Stimulated activated CD8-positive, alpha-beta memory T cell treated with anti-CD3 and anti-CD28 coated beads, Interleukin-12 subunit alpha, Interleukin-12 subunit beta, amount 100 ng/mL, for 4 hours (primary cell): ENCODE measurements at places on chromosomes 2 and 18.
A peak's percentile ranks its signal among the peaks of the same experiment; 100 is the strongest.

DNA sequence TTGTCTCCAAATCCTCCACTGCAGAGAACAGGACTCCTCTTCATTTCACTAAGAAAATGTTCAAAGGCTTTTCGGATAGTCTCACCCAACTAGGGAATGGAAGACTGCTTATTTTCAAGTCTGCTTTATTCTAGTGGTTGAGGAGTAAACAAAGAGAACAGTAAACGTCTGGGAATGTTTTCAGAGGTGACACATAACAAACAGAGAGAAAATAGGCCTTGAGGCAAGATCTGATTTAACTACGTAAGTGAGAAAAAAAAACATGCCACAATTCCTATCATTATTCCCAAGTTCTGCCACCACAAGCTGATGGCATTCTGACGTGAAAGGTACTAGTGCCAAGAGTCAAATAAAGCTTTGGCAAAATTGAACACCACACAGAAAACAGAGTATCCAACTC, 16.7 kb upstream of the WIPF1 start:
- no peak for DNase-seq

- no peak for DNase-seq
These were observed 436.9 kb downstream of the METTL4 start for GRCh38 chr18:2134364-2134763.

- DNase-seq = no peak
These were observed 300.9 kb downstream of the TXNL1 start for GRCh38 chr18:56337507-56337906.

DNA sequence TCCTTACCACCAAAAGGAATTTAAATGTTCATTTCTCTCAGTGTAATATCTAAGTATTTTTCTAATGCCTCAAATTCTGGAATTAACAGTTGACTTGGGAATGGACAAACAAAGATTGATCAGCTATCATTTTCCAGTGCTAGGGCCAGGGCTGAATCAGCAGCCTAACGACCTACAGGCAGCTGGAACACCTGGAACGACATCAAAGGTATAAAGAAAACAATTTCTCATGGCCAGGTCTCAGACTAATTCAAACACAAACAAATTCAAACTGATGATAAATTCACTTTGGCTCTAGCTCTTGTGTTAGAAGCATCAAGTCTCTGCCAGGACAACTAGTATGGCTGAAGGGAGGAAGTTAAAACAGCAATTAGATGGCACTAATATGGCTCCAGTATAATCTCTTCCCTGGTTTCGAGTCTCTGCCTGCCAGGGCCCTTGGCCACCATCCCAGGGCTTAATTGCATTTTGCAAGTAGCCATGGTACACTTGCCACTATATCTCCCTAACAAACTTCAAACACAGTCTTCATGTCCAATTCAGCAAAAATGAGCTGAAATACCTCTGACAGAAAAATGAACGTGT, 70.2 kb upstream of the FSHR start:
- no peak for DNase-seq

DNA sequence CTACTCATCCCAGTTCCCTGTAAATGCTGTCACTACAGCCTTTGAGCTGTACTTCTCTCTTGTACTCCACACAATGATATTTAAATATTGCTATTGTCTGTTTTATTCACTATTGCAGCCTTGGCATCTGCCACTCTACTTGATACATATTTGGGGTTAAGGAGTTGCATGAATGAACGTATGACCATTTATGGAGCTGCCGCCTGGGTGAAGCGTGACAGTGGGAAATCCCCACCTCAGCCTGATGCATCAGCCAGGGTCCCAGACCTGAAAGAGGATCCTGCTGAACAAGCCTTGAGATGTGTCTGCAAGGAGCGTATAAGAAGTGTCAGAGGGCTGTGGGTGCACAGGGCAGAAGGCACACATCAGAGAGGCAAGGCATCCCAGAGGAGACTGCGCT, 39.1 kb downstream of the MRPL35 start:
- DNase-seq = peak; percentile 6

DNA sequence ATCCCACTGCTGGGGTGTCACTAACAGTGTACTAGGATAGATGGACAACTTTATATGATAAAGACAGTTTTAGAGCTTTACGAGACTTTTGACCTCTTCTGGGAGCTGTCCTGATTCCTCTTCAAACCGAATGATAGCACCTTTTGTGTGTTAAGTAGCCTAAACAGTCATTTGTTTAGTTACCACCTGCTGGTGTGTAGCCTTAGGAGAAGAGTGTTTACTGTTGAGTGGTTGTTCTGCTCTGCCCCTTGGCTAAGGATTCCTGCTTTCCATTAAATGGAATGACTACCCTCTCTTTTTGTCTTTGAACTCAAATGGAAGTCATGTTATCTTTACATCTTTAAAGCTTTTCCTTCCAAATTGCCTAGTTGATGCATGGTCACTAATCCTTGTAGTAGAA, 28.0 kb upstream of the MGAT5 start:
- no peak for DNase-seq

DNA sequence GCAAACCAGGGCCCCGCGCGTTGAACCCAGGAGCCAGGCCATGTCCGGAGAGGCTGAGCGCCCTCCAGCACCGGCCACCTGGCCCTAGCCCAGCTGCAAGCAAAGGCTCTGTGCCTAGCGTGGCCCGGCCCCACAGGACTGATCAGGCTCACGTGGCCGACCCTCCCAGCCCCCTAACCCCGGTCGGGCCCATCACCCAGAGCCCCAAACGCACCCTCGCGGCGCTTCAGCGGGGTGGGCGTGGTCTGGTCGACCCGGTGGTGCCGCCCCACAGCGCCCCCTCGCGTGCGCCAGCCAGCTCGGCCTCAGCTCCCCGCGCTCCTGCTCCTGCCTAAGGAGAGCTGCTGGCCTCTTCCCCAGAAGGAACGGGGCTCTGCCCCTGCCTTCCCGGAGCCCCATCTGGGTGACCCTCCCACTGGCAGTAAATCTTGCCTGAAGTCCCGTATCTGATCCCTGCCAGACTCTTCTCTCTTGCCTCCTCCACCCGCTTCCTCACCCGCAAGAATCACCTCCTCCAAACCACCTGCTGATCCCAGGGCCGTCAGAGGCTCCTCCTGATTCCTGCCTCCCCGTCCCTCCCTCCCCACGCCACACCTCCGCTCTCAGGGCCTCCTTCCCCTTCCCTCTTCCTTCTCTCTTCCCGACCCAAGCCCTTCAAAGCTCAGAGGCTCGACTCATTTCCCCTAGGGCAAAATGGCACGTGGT, 12.3 kb upstream of the TEX51 start:
- no peak for DNase-seq

GRCh38 chr2:191661097-191661924, 16.6 kb upstream of the NABP1 start:
- no peak for DNase-seq

GRCh38 chr2:103445347-103445746, 683.5 kb downstream of the TMEM182 start:
- DNase-seq = no peak

- DNase-seq = no peak
These were observed 130.1 kb upstream of the DAPL1 start for GRCh38 chr2:158664987-158665386.

GRCh38 chr2:88627856-88628570, 749 bp upstream of the EIF2AK3 start:
- DNase-seq = peak; percentile 62

DNA sequence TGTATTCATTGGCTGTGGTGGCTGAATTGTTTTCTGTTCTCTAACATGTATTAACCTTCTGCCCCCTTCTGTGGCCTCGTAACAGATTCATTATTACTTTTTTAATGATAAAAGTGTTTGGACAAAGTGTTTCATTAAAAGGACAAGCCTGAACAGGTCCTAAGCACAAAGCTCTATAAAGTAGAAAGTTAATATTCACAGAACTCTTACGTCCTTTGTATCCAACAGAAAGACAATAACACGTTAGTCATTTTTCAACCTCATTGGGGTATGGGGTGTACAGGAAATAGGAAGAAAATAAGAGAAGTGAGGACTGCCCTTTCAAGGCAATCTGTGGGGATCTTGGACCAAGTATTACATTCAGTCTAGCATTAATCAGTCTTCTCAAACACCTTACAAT, 105.5 kb upstream of the RGPD4 start:
- DNase-seq = no peak

- no peak for DNase-seq
These were observed 189.7 kb upstream of the DPP10 start for GRCh38 chr2:114252713-114253112.

GRCh38 chr2:173612354-173612753, 257.7 kb downstream of the CDCA7 start:
- no peak for DNase-seq

DNA sequence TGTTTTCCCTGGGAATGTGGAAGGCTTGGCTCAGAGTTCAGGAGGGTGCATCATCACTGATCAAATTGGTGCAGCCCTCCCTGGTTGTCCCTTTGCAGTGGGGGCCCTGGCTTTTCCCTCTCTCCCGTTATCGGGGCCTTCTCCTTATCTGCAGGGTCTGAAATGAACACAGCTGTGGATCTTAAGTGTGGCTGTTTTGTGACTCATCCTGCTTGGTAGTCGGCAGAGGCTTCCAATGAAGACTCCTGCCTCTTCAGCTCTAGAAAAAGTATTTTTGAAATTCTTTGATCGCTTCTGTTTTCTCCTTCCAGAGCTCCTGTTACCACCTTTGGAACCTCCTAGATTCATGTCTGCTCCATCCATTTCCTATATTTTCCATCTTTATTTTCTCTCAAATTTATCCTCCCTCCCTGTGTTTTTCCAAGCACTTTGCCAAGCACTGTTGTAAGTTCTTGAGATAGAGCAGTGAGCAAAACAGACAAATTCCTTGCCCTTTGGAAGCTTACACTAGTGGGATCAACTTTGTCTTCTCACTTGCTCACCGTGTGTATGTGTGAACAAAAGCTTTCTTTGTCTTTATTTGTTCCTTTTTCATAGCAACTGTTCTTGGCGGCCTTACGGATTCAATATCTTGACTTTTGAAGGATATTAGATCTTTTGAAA, 45.7 kb downstream of the RALB start:
- no peak for DNase-seq

- no peak for DNase-seq
These were observed 488 bp upstream of the RHOB start for GRCh38 chr2:20446255-20446916.

GRCh38 chr2:84449055-84449454, 10.0 kb downstream of the SUCLG1 start:
- DNase-seq = no peak

GRCh38 chr2:112831946-112832840, 4.4 kb downstream of the IL1B start:
- DNase-seq = no peak

DNA sequence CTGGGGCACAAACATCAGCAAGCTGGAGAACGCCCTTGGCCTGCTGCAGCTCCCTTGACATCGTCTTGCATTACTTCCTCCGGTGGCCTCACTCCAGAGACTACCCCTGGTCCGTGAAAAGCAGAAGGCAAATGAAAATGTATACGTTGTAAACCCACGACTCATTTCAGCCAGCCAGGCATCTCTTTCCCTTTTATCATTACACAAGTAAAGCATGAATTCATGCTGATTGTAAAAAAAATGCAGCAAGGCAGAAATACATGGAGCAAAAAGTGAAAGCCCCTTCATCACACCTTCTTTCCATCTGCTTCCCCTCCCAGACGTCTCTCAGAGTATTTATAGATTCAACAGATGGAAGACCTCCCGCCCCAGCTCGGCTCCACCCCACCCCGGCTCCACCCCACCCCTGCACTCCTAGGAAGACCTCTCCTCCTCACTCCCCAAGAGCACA, 41.6 kb upstream of the RALBP1 start:
- no peak for DNase-seq

DNA sequence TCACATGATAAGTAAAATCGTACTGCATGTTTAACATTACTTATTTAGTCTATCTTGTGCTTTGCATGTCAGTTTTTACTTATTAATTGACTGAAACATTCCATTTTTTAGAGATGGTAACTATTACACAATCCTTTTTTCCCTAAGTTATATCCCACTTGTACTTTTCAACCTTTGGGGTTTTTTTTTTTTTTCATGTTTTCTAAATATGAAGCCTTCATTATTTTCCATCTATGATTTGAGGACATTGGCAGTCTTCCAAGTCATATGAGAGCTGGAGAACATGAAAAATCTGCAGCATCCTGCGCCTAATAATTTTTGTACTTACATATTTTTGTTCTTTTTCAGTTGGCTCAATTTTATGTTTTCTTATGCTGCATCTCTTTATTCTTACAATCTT, 113.9 kb downstream of the MYO1B start:
- DNase-seq = no peak

DNA sequence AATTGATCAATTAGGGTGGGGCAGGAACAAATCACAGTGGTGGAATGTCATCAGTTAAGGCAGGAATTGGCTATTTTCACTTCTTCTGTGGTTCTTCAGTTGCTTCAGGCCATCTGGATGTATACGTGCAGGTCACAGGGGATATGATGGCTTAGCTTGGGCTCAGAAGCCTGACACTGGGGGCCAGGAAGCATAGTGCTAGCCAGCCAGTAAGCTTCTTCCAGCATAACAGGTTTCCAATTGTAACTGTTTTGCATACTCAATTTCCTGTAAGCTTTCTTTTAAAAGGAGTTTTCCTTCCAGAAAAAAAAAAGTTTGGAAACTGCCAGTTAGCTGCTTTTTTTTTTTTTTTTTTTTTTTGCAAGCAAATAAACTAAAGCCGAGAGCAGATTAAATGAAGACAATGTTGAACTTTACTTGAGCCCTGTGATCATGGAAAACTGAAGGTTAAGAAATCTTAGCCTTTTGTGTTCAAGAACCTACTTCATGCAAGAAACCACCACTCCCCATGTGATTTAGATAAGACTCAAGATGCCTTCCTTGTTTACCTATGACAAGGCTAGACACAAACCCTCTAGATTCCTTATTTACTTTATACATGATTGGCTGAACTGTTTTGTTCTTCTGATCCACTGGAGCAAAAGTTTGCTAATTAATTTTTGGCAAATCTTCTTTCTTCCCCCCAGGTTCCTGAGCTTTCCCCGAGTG, 126.9 kb upstream of the LINC00305 start:
- DNase-seq = no peak

- no peak for DNase-seq
These were observed 456 bp downstream of the DOK1 start for GRCh38 chr2:74554820-74555531.

DNA sequence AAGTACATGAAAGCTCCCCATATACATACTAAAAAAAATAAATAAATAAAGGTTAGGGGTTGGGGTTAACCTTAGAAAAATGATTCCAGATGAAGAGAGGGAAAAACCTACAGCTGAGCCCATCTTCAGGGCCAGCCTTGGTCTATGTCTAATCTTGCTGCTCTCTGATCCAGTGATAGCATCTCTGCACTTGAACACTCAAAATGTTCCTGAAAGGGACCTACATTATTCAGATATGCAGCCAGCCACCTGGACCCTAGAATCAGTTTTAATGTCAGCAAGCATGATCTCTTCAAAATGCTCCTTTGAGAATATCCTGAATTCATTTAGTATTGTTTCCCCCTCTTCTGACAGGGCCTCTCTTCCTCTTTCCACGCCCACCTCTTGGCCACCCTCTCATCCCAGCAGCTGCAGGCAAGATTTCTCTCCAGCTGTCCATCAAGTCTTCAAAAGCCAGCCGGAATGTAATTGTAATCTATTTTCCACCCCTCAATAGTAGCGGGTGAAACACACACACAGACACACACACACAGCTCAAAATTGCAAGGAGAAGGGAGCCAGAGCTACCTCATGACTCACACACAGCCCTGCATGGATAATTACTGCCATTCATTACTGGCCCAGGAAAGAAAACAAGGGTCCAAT, 135.5 kb downstream of the MYO3B start:
- DNase-seq = no peak

GRCh38 chr2:11421863-11422490, 44.0 kb downstream of the E2F6 start:
- no peak for DNase-seq
